NCI-H2081 (cell line): ENCODE measurements at places on chromosomes 2 and 18.

DNA sequence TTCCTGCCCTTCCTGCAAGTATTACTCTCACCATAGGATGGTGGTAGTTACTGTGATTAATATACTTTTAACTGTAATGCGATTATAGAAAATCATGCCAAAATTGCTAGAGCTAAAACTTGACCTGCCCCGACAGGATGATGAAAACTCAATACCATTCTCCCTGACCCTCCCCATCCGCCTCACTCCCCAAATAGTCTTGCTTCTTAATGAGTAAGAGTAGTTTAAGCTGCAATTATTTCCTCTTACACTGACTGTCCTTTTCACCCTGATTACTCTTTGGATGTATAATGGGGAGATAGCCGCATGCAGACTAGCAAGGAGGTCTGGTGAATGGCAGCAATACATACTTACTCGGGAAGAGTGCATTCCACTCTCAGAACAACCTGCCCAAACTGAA lies 269.6 kb upstream of the SIX3 start:
- DNase-seq, result no peak

- no peak for DNase-seq
Observed at GRCh38 chr2:142136571-142136970, 5.8 kb upstream of the LRP1B start.

DNA sequence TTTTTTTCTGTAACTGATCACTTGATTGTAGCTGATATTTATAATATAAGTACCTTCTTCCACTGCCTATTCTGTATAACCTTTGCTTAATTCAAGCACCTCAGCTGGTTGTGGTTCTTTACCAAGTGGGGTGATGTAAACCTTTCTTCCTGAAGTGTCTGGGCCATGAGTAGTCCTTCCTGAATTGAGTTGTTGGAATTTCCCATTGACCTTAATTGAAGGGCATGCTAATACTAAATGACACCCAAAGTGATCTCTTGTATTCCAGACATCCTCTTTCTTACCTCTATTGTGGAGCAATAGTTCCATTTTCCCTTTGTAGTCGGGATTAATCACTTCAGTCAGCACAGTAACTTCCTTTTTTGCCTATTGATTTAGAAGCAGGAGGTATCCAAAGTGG lies 1496.8 kb upstream of the CELF4 start:
- DNase-seq, result no peak

GRCh38 chr18:56252456-56252855 lies 385.9 kb downstream of the TXNL1 start:
- DNase-seq, result no peak

GRCh38 chr2:29010946-29011345 lies 29.8 kb downstream of the TOGARAM2 start:
- peak; percentile 22 for DNase-seq

DNA sequence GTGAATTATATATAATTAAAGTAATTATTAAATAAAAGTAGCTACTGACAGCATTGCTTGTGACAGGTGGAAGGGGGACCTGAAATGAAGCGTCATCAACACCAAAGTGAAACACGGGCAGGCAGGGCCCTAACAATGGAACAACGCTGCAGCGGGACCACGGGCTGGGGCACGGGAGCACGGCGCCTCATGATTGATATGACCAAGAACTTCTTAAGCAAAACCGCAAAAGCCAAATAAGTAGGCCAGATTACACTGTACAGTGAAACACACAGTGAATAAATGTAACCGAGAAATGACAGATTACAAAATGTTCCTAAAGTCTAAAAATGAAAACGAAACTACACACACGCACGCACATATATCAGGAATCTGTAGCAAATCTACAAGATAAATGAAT lies 81.4 kb downstream of the SNTG2 start:
- no peak for DNase-seq

GRCh38 chr18:46252759-46253158 lies 148.6 kb downstream of the HAUS1 start:
- no peak for DNase-seq

DNA sequence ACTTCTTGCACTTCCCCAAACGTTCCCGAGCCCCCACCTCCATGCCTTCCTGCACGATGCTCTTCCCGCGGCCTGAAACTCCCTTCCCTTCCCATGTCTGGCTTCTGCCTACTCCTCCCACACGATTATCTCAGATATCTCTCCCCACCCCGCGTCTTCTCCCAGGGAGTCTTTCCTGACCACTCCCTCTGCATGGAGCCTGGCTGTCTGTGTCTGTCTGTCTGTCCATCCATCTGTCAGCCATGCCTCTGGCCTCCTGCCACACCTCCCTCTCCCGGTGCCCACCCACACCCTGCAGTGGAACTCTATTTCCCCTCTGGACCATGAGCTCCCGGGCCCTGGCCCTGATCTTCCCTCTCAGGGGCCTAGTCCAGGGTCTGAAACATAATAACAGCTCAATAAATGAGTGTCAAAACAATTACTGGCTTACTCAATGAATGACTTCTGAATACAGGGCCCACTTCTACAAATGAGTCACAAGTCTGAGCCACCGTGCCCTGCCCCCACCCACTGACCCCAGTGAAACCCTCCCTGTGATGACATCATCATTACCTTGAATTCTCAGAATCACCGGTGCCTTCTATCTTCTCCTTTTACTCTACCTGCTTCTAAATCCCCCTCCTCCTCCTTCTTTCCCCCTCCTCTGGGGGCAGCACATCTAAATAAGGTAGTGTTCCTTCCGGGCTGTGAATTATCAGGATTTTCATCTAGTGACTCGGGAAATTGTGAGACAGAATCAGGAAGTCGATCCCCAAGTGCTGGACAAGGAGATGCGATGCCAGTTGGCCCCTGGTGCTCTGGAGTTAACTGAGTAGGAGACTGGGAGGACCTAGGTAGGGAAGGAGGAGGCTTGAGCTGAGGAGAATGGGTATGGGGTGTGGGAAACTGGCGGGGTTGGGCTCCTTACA lies 46.1 kb upstream of the PLB1 start:
- DNase-seq, result no peak

DNA sequence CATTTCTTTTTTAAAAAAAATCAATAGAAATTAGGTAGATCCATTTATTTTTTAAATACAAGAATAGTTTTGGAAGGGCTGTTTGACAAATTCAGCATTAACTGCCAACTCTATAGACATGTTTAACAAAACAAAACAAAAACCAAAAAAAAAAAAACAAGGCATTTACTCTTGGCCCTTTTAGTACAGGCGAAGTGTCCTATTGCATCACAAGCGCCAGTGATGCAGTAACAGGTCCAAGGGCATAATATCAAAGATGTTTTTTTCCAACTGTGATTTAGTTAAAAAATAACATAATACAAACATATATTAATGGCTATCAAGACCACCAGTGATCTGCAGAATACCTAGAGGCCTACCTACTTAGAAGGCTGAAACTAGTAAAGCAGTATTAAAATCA lies 55.3 kb downstream of the XDH start:
- no peak for DNase-seq

GRCh38 chr2:39407516-39408296 lies 29.4 kb downstream of the MAP4K3 start:
- no peak for DNase-seq

GRCh38 chr2:200800458-200800857 lies 11.3 kb upstream of the BZW1 start:
- DNase-seq, result no peak

GRCh38 chr18:36608107-36608506 lies 220.7 kb downstream of the TPGS2 start:
- DNase-seq, result no peak

DNA sequence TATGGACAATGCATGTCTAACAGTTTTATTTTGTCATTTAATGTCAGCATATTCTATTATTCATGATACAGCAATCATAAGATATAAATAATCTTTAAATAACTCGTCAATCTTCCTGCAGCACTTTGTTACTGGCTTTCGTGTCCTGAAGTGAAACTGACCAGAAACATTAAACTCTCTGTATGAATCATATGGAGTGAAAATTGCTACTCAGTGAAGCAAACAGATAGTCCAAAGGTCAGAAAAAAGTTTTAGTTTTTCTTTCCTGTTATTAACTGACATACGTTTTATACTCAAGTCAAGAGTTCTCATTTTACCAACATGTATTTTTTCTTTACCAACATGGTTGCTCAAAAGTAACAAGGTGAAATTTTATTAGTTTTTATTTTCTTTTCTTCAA lies 106.8 kb upstream of the GALNT5 start:
- no peak for DNase-seq

DNA sequence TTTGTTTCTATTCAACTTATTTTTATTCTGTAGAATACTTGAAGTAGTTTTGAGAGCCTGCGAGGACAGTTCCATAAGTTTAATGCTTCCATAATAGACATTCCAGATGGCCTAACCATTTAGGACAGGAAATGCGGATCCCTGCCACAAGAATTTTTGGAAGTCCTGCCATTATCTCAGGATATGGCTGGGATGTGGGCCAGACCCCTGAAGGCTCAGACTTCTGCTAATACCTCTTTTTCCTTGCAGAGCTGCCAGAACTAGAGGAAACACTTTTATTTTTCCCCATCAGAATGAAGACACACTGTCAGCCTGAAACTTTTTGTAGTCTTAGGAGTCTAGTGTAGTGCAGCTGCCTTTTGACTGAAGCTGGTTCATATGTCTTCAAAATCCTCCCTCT lies 806.5 kb downstream of the TDRD15 start:
- no peak for DNase-seq

GRCh38 chr2:210009126-210009525 lies 6.7 kb downstream of the RPE start:
- no peak for DNase-seq

GRCh38 chr2:15582710-15583357 lies 8.8 kb upstream of the DDX1 start:
- no peak for DNase-seq

GRCh38 chr2:70331012-70331411 lies 29.1 kb upstream of the FAM136A start:
- DNase-seq, result no peak

DNA sequence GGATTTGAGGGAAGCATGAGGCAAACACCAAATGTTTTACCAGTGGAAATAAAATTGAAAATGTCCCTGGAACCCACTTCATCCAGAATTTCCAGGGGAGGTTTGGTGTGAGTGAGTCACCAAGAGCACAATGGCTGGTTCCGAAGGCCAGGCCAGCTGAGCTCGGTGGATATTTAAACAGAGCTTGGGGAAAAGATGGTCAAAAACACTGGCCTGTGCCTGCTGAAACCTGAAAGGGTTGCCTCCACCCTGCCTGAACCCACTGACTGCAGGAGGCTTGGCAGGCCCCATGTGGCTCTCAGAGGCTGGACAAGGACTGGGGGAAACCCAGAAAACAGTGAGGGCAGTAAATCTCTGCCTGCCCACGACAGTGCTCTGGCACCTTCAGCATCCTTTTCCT lies 93.9 kb downstream of the TTC32 start:
- DNase-seq, result no peak

DNA sequence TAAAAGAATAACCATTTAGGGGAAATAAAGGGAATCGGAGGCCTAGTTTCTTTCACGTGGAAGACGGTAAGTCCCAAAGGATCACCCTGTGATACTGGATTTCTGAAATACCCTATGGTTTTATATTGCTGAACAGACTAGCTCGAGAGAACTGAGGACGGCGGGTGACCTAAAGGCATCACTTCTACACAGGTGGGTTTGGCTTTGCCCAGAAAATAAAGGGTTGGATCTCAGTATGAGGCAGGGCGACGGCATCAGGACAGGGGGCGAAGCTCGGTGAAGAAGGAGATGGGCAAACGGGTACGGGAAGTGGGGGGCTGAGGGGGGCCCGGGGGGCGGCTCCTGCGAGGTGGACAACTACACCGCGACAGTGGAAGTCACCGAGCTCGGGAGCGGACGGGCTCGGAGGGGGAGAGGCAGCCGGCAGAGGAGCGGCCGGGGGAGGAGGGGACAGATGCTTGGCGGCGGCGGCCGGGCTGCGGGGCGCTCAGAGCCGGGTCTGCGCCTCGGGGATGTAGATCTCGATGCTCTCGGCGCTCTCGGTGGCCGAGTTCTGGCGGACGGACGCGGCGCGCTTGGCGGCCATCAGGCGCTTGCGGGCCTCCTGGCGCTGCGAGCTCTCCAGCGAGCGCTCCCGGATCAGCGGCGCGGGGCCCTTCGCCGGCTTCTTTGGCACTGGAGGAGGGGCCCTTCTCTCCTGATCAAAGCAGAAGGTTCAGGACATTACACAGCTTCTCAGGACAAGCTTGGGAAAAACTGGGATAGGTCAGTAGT lies 48.9 kb downstream of the TGIF1 start:
- DNase-seq, result peak; percentile 46

DNA sequence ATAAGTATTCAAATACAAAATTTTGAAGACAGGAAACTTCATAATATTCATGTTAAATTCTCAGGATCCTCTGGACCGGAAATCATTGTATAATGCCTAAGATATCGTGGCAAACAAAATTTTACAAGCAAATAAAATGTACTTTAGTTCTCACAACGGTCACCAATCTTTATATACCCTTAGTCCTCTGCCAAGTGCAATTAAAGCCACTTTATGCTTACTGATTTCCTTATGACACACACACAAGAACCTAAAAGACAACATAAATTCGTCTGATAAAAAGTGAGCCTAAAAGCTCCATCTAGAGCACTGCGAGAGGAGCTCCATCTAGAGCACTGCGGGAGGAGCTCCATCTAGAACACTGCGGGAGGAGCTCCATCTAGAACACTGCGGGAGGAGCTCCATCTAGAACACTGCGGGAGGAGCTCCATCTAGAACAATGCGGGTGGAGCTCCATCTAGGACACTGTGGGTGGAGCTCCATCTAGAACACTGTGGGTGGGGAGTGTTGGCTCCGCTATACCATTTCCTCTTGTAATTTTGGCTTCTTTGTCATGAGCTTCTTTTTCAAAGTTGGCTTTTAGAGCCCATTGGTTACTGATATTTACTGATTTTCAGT lies 15.9 kb downstream of the ATP8B1 start:
- DNase-seq, result no peak

DNA sequence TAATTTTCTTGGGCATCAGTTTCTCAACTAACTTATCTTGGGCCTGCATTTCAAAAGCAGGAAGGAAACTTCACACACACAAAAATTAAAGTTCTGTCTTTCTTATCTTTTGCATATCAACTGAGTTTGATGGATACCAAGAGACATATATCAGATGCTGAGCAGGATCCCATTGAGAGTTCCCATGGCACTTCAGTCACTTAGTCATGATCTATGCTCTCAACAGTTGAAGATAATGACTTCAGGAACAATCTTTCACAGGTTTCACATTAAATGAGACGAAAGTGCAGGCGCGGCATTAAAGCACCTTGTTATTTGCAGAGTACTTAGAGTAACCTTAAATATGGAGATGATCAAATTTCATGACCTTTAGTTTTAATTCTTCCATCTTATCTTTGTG lies 2139.8 kb upstream of the CELF4 start:
- DNase-seq, result no peak

GRCh38 chr2:163200741-163201140 lies 362.2 kb upstream of the KCNH7 start:
- no peak for DNase-seq

GRCh38 chr2:21779786-21780185 lies 656.0 kb downstream of the TDRD15 start:
- DNase-seq, result no peak

GRCh38 chr2:56195563-56195962 lies 11.8 kb downstream of the CCDC85A start:
- no peak for DNase-seq

GRCh38 chr2:99710721-99711120 lies 220.9 kb upstream of the REV1 start:
- no peak for DNase-seq
